ENCODE measurements at places on chromosomes 1 and 21. TPM values are rescaled to one million over a fixed set of nuclear protein-coding genes. Genes with fewer than 3 reads are reported as not detected.

Gene CRNN
- total RNA-seq, result not detected

Gene MPZL1
- total RNA-seq, result 40.5 TPM

Gene SAMD11
- total RNA-seq, result not detected

Gene C1orf185
- not detected for total RNA-seq

Gene MR1
- 13.8 TPM for total RNA-seq

Gene CHAF1B
- total RNA-seq, result 34.2 TPM

Gene SPRR2A
- not detected for total RNA-seq

Gene GBP2
- total RNA-seq, result 74.1 TPM

Gene RGS16
- 50.2 TPM for total RNA-seq

Gene ELAVL4
- not detected for total RNA-seq

Gene PAFAH2
- 7.7 TPM for total RNA-seq

- no peak for DNase-seq
Measured at GRCh38 chr1:83750201-83750600, 248.7 kb downstream of the TTLL7 start.

- no peak for DNase-seq
Measured at GRCh38 chr1:27593678-27594563, 10.0 kb downstream of the AHDC1 start.

- no peak for DNase-seq
Measured at GRCh38 chr1:246319083-246319714, 187.9 kb downstream of the SMYD3 start.

DNA sequence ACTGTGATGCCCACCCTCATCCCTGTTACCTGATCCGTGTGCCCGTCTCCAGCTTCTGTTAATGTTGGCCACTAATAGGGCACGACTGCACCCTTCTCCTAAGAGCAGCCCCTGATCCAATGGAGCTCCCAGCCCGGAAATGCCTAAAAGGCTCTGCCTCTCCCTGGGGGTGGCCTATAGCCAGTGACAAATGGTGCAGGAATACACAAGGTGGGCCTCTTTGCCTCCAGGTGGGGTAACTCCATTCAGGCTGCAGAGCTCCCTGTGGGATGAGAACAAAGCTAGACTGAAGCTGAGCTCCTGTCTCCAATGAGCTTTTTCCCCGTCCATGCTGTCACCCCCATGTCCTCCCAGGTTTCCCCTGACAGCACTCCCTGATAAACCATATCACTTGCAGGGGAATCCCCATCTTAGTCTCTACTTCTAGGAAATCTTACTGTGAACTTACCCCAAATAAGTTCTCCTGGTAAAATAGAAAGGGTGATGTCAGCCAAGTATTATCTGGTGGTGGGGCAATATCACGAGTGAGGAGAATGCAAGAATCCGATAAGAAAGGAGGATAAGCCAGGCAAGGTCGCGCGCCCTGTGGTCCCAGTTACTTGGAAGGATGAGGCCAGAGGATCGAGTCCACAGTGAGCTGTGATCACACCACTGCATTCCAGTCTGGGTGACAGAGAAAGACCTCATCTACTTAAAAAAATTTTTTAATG is 18.6 kb downstream of the S100A7A start:
- DNase-seq, result no peak

DNA sequence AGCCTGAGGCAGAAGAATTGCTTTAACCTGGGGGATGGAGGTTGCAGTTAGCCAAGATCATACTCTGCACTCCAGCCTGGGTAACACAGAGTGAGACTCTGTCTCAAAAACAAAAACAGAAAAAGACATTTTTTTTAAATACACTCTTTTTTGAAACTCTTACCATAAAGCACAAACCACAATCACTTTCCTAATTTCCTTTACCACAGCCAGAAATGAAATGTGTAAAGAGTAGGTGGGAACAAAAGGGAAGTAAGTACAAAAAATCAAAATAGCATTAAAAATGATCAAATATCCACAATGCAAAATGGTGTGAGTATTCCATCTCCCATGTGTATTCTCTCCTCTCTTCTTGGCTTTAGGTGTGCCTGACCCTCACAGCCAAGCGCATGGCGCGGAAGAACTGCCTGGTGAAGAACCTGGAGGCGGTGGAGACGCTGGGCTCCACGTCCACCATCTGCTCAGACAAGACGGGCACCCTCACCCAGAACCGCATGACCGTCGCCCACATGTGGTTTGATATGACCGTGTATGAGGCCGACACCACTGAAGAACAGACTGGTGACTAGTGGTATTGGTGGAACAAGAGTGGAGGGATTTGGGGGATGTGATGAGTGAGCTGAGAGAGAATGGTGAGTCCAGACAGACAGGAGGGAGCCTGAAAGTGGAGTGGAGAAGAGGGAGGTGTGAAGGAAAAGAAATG is 14.9 kb downstream of the ATP1A4 start:
- no peak for DNase-seq

DNA sequence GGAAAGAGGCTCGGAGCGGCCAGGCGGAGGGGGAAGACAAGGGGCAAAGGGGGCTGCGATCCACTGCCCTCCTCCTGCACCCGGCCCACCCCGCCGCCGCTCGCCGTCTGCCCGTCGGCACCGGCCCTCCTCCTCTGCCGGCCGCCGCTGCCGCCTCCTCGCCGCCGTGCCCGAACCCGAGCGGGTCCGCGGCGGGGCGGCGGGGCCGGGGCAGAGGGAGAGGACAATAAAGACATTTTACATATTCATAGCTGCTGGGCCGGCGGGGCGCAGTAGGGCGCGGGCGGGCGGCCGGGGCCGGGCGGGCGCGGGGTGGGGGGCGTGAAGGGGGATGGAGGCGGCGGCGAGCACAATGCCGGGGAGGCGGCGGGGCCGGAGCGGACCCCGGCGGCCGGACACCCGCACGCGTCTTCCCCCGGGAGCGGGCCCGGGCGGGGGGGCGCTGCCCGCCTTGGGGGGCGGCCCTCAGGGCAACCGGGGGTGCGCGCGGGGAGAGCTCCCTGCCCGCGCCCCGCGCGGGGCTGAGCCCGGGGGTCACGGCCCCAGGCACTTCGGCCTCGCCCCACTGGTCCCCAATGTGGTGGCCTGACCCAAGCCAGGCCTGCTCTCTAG is 546 bp downstream of the POU2F1 start:
- no peak for DNase-seq

DNA sequence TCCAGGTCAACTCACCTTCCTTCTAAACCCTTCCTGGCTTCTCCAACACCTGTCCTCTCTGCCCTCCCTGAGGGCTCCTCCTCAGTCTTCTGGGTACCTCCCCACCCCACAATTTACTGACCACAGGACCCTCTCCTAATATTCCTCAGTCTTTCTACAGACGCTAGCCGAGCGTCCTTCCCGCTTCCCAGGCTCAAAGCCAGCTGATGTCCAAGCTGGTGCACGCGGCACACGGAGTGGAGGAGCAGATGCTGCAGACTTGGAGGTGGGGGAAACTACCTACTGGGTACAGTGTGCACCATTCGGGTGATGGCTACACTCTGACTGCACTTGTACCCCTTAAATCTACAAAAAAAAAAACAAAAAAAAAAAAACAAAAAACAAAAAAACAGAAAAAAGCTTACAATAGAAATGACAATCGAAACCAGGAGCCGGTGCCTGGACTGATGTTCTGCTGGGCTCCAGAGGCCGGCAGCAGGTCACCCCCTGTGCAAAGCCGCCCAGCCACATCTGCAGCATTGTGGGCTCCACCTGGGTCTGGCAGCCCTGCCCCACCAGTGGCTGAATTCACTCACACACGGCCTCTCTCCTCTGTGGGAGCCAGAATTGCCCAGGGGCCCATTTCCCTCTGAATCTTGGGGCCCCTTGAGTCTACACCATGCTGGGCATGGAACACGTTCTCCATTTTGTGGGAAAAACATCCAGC is 7.0 kb downstream of the TRIM11 start:
- DNase-seq, result no peak

- no peak for DNase-seq
Measured at GRCh38 chr1:59967780-59968179, 41.2 kb upstream of the CYP2J2 start.

GRCh38 chr1:53811414-53811851 is 26.7 kb downstream of the NDC1 start:
- no peak for DNase-seq

- no peak for DNase-seq
Measured at GRCh38 chr1:111404588-111404987, 22.9 kb downstream of the OVGP1 start.

GRCh38 chr1:89125913-89126580 is at the start of gene GBP2:
TSS of gene GBP2 (minus strand) at chr1:89126114. CDS start at chr1:89121966, 4,148 bp downstream.
- DNase-seq, result no peak

- no peak for DNase-seq
Measured at GRCh38 chr1:91881280-91881679, 4.7 kb downstream of the TGFBR3 start.

- no peak for DNase-seq
Measured at GRCh38 chr1:176033881-176034280, 173.2 kb downstream of the COP1 start.

DNA sequence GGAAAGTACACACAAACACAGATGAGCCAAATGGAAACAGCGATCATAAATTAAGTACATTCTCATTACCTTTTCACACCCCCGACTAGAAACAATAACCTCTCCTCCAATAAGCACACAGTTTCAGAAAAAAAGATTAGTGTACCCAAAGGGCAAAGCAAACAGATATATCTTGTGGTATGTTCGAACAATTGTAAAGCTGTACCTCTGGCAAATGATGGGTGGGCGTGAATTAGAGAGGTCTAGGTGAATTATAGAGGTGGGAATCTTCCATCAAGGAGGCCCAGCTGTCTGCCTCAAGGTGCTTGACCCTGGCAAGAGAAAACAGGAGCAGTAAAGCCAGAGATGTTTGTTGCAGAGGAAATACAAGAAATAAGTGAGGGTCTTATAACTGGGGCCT is 715.3 kb upstream of the NEGR1 start:
- no peak for DNase-seq

DNA sequence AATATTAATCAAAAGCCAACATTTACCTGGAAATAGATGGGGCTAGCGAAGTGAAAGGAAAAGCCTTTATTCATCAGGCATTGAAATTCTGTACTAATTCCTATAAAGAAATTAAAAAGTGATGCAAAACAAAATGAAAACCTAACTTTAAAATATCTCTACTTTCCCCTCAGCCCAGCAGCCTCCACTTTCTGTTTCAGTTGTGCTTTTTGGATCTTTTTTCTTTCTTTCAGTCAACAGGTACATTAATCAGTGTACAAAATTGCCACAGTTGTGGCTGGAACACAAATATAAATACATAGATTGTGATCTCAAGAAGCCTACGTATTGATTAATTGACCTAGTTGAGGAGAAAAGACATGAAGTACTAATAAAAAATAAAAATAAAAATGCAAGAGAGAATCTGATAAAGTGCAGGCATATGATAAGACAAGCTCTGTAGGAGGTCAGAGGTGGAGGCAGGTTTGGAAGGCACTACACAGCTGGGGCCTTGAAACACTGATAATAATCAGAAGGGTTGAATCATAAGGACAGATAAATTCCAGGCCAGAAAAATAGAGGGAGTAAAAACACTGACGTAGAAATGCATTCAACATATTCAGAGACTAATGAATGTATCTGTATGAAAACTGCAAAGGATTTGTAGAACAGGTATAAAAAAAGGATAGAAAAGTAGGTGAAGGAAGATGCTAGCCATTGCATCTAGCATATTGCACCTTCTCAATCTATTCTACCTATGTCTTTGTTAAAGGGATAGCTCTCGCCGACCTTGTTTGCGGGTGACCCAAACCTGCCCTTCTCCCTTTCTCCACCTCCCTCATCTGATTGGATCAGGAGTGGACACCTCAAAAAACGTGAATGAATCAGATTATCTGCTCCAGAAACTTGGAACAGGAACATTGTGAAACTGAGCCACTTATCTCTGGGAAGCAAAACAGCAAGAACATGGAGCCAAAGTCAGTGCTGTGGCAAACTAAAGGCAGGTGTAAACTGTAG is 607.8 kb upstream of the ADGRL2 start:
- DNase-seq, result no peak

DNA sequence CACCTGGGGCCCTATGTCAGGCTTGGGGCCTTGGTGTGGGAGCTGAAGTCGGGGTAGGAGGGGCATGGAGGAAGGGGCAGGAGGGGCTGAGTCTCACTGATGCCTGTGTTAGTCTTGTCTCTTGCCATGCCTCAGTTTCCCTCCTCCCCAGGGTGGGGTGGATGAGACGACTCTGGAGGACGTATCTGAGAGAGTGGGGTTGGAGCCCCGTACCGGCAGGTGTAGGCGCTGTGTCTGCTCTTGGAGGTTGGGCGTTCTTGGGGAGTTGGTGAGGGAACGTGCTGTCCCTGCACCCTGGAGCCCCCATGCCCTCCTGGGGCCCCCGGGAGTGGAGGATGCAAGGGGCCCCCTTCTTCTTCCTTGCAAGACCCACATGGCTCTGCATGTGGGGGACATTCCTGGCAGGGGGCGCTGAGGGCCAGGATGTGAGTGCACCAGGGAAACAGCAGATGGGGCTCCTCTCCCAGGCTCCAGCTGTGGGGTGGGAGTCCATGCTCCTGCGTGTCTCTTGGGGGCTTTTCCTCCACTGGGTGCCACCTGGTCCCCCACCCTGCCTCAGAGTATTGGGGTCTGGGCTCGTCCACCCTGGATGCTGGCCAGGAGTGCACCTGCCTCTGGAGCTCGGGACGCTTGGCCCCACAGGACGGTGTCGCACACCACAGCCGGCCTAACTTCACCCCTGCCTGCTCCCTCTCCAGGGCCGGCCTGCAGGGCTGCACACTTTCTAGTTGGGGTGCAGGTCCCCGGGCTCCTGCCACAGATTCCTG is 1.4 kb upstream of the TNFRSF14 start:
- peak; percentile 43 for DNase-seq

GRCh38 chr21:43731476-43731875 is 12.5 kb downstream of the PDXK start:
- no peak for DNase-seq

DNA sequence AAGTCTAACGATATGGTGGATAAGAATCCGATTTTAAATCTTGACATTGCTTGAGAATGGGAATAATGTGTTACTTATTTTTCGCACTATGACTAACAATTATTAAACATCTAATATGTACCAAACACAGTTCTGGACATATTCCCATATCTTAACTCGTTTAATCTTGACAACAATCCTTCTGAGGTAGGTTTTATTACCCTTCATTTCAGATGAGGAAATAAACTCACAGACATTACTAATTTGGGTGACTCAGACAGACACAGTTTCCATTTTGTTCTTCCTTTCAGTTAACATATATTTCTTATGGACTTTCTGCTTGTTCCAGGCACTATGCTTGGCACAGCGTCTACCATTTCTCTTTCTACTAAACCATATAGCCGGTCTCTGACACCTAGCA is 244.8 kb downstream of the SMYD3 start:
- no peak for DNase-seq
